Stimulated activated memory B cell treated with anti-CD40 and anti-IgM and Interleukin-4, amounts not matched to agents 10 μg/mL and 1 μg/mL and 100 μg/mL, for 72 hours (primary cell): ENCODE measurements at places on chromosomes 5 and 9.

DNA sequence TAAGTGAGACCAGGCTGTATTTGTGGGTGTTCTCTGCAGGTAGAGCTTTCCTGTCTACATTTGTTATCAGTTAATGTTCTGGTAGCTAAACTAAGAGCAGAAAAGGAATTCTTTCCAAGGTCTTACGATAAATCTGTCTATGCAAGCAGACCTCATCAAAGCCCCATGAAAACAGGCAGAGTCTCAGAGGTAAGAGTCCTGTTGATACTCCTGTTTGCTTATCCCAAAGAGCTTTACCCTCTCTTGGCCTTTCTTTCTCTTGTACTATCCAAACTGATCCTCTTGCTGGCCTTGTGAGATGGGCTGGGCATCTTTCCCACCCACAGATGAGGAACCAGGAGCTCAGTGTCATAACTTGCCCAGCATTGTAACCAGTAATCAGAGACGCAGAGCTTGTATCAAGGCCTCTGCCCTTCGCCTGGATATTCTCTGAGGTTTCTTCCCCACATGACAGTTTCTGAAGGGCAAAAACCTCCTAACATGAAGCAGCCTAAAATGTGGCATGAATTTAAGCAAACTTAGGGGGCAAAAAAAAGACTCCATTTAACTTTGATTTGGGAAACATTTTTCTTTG lies 33.5 kb downstream of the PRKACG start:
- no peak overlapping the region for H3K4me3 ChIP-seq
- peaks cover 46% of the 10 kb centered on the region for H3K36me3 ChIP-seq
- H3K27ac ChIP-seq, result peak overlapping the region; percentile 6
- no peaks in the 10 kb centered on the region for H3K27me3 ChIP-seq

- H3K27me3 ChIP-seq, result peaks cover 35% of the 10 kb centered on the region
- no peak for ATAC-seq
These were observed 7.0 kb upstream of the SCGB3A1 start for GRCh38 chr5:180598316-180598701.

DNA sequence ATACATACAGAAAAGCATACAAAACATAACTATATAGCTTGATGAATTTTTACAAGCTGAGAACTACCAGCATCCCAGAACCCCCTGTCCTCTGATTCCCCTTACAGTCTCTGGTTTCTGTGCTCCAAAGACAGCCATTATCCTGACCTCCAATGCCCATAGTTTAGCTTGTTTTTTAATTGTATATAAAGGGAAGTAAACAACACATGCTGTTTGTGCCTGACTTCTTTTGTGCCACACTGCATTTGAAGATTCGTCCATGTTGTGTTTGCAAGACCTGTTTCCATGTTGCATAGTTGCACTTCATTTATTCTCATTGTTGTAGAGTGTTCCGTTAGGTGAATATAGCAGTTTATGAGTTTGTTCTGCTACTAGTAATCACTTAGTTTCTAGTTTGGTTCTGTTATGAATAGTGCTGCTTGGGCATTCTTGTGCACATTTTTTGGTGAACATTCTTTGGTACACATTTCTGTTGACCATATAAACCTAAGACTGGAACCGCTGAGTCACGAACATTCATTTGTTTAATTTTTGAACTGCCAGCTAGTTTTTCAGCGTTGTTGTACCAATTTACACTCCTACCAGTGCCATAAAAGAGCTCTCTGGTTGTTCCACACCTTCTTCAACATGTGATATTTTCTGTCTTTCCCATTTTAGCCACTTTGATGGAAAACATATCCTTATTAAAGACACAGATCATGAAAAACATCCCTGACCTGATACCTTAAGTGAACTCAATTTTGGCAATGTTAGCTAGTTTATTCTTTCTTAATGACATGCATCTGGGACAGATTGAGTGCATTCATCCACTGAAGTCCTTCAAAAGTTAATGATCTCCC lies 78.1 kb upstream of the ANXA1 start:
- ATAC-seq, result no peak
- H3K4me1 ChIP-seq, result no peaks in the 10 kb centered on the region
- H3K27me3 ChIP-seq, result no peaks in the 10 kb centered on the region
- no peak overlapping the region for H3K4me3 ChIP-seq
- no peak overlapping the region for H3K27ac ChIP-seq

DNA sequence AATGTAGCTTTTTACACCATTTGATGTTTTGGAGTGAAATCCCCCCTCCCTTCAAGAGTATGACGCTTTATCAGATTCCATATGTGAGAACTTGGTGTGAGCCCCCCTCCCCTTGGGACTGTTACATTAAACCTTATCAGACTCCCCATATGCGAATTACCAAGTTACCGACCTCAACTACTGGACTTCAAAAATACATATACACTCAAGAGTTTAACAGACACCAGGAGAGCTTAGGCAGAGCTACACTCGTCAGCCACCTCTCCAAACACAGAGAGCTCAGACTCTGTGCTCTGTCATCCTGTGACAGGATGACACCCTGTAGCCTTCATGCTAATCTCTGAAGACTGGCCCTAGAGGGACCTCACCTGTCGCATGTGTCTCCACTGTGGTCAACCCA lies 50.2 kb downstream of the FAM114A2 start:
- H3K36me3 ChIP-seq, result peaks cover 18% of the 10 kb centered on the region
- no peak overlapping the region for H3K27ac ChIP-seq
- no peak for ATAC-seq

- no peaks in the 10 kb centered on the region for H3K4me1 ChIP-seq
- peaks cover 30% of the 10 kb centered on the region for H3K36me3 ChIP-seq
- no peak overlapping the region for H3K4me3 ChIP-seq
- H3K27ac ChIP-seq, result no peak overlapping the region
These were observed 70.9 kb upstream of the FSD1L start for GRCh38 chr9:105376893-105377292.

DNA sequence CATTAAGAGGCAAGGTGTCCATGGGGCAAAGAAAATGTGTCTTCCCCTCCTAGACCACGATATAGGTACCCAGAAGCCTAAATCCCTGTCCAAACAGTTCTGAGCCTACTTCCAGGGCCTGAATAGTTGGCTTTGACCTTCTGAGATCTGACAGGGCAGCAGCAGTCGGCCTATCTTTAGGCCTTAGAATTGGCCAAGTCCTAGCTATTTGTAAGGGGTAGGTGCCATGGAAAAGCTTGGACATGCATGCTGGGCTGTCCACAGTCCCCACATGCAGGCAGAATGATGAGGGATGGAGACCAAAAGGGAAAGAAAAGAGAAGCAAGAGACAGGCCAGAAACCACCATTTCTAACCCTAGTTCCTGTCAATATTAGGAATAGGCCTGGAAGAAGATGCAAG lies 346.1 kb downstream of the ANXA1 start:
- H3K4me3 ChIP-seq, result no peak overlapping the region
- no peak overlapping the region for H3K27ac ChIP-seq
- H3K36me3 ChIP-seq, result no peaks in the 10 kb centered on the region
- H3K4me1 ChIP-seq, result no peaks in the 10 kb centered on the region
- no peak for ATAC-seq

GRCh38 chr5:10581867-10582511 lies 18.1 kb downstream of the ANKRD33B start:
- peaks cover 99% of the 10 kb centered on the region for H3K4me1 ChIP-seq
- no peak for ATAC-seq
- no peak overlapping the region for H3K4me3 ChIP-seq
- peaks cover 63% of the 10 kb centered on the region for H3K36me3 ChIP-seq
- no peaks in the 10 kb centered on the region for H3K27me3 ChIP-seq
- H3K27ac ChIP-seq, result peak overlapping the region; percentile 72

GRCh38 chr5:168829044-168829443 lies 249.9 kb upstream of the PANK3 start:
- H3K4me3 ChIP-seq, result no peak overlapping the region
- no peaks in the 10 kb centered on the region for H3K27me3 ChIP-seq
- no peaks in the 10 kb centered on the region for H3K36me3 ChIP-seq
- H3K27ac ChIP-seq, result no peak overlapping the region
- H3K4me1 ChIP-seq, result no peaks in the 10 kb centered on the region

GRCh38 chr9:83956086-83956435 lies 24.0 kb downstream of the HNRNPK start:
- no peaks in the 10 kb centered on the region for H3K36me3 ChIP-seq
- peak; percentile 93 for ATAC-seq
- peak overlapping the region; percentile 96 for H3K4me3 ChIP-seq
- H3K4me1 ChIP-seq, result peaks cover 19% of the 10 kb centered on the region
- H3K27me3 ChIP-seq, result no peaks in the 10 kb centered on the region

GRCh38 chr5:179411161-179411841 lies 66.0 kb upstream of the ADAMTS2 start:
- no peaks in the 10 kb centered on the region for H3K4me1 ChIP-seq
- no peak overlapping the region for H3K27ac ChIP-seq
- no peaks in the 10 kb centered on the region for H3K36me3 ChIP-seq
- H3K27me3 ChIP-seq, result peaks cover 14% of the 10 kb centered on the region

DNA sequence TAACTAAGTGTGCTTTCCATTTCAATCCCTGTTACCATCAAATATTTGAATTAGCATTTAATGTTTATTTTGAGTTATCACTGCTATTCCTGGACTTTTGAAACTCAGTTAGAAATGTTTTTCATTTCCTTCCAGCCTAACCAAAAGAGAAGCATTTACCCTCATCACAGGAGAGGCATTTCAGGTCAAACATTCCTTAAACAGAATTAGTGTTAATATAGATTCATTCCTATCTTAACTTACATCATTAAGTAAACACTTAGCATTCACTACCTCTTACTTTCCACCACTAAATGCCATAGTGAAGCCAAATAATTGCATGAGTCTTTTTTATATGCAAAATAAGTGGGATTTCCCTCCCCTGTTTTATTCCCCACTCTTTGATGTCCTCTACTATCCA lies 136.6 kb upstream of the OR13F1 start:
- no peaks in the 10 kb centered on the region for H3K27me3 ChIP-seq
- H3K36me3 ChIP-seq, result no peaks in the 10 kb centered on the region
- H3K4me3 ChIP-seq, result no peak overlapping the region
- no peak for ATAC-seq
- no peak overlapping the region for H3K27ac ChIP-seq

DNA sequence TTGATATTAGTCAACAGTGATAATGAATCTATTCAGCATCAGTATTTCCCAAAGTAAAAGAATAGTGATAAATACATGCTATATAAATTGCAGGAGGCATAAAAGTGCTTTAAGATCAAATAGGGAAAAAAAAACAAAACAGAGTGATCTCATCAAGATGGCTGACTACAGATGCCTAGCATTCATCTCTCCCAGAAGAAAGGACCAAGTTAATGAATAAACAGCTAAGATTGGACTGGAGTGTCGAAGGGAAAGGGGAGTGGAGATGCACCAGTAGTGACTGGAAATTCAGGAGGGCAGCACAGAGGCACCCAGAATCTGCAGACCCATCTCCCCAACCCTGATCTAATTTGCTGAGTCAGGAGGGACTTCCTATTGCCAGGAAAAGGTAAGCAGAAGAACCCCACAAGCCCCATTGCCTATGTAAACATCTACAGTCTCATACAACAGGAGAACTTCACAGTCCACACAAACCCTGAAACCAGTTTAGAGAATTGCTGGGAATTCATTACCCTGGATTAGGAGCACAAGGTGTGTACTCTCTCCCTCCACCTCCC lies 699.4 kb downstream of the PTPRD start:
- H3K4me1 ChIP-seq, result no peaks in the 10 kb centered on the region
- no peak overlapping the region for H3K4me3 ChIP-seq
- no peak overlapping the region for H3K27ac ChIP-seq
- no peak for ATAC-seq

GRCh38 chr5:73031839-73032238 lies 76.0 kb downstream of the FCHO2 start:
- no peak overlapping the region for H3K27ac ChIP-seq
- H3K4me1 ChIP-seq, result no peaks in the 10 kb centered on the region
- no peak overlapping the region for H3K4me3 ChIP-seq
- H3K27me3 ChIP-seq, result no peaks in the 10 kb centered on the region
- no peaks in the 10 kb centered on the region for H3K36me3 ChIP-seq

DNA sequence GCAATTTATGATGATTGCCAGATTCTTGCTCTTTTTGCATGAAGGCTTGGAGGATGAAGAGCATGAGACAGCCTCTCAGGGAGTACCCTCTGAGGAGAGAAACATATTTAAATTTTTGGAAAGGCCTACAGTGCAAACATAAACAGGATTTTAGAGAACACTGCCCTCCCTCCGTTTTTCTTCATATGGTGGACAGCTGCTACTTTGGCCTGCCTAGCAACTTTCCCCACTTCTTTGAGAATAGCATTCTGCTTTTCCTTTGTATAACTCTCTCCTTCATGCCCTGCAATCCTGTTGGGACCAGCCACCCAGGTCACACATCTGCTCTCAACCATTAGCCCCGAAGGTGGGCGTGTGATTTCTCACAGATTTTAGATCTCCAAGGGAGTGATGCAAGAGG lies 20.5 kb upstream of the TXN start:
- H3K36me3 ChIP-seq, result no peaks in the 10 kb centered on the region
- H3K27me3 ChIP-seq, result peaks cover 9% of the 10 kb centered on the region
- no peak overlapping the region for H3K27ac ChIP-seq
- no peaks in the 10 kb centered on the region for H3K4me1 ChIP-seq

- peak overlapping the region; percentile 76 for H3K27ac ChIP-seq
- no peak overlapping the region for H3K4me3 ChIP-seq
- no peak for ATAC-seq
- peaks cover 18% of the 10 kb centered on the region for H3K36me3 ChIP-seq
- peaks cover 23% of the 10 kb centered on the region for H3K4me1 ChIP-seq
These were observed 17.4 kb upstream of the CAMSAP1 start for GRCh38 chr9:135924628-135925338.

GRCh38 chr5:1919209-1919566 lies 36.5 kb upstream of the IRX4 start:
- no peak overlapping the region for H3K4me3 ChIP-seq
- H3K36me3 ChIP-seq, result no peaks in the 10 kb centered on the region
- H3K27ac ChIP-seq, result no peak overlapping the region
- H3K4me1 ChIP-seq, result no peaks in the 10 kb centered on the region
- peaks cover 48% of the 10 kb centered on the region for H3K27me3 ChIP-seq

DNA sequence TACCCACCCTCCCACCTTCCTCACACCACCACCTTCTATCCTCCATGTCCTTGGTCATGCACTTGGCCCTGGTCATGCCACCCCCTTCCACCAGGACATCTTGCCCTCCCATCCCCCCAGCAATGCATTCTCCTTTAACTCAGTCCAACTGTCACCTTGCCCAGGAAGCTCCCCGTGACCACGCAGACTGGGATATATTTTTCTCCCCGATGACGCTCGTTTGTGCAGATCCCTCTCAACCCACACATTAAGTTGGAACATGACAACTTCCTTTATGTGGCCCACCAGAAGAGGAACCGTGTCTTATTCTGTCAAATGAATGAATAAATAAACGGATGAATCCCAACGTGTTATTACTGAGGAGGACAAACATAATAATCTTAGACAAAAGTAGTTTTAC lies 82.8 kb upstream of the TAS2R1 start:
- no peak overlapping the region for H3K4me3 ChIP-seq
- no peaks in the 10 kb centered on the region for H3K36me3 ChIP-seq
- H3K27me3 ChIP-seq, result no peaks in the 10 kb centered on the region
- no peaks in the 10 kb centered on the region for H3K4me1 ChIP-seq
- H3K27ac ChIP-seq, result no peak overlapping the region
